ENCODE measurements at places on chromosomes 7 and 10.

- DNase-seq, result no peak
Measured at GRCh38 chr10:118594392-118595063, 920 bp downstream of the PRLHR start.

DNA sequence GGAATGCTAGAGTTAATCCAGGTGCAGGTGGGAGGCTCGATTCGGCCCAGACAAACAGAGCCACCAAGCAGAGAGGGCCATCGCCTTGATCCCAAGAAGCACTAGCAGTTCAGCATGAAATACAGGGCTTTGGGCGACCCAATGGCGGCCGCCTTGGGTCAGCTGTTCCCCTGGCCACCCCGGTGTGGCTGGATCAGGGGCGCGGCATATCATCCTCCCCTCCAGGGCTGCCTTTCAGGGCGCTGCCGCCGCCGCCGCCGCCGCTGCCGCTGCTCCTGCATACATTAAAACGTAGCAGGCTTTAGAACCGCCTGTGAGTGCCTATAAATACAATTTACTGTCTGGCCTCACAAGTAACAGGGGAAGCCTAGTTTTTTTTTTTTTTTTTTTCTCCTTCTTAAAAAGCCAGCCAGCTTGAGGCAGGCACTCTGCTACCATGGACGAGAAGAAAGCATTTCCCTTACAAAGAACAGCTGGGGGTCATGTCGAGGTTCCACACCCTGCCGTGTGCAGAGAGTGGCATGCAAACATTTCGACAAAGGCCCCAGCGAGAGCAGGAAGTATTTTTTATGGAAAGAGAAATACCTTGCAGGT, 57.7 kb upstream of the EFCAB10 start:
- DNase-seq, result no peak

- DNase-seq, result no peak
Measured at GRCh38 chr7:132347123-132347522, 229.1 kb downstream of the PLXNA4 start.

DNA sequence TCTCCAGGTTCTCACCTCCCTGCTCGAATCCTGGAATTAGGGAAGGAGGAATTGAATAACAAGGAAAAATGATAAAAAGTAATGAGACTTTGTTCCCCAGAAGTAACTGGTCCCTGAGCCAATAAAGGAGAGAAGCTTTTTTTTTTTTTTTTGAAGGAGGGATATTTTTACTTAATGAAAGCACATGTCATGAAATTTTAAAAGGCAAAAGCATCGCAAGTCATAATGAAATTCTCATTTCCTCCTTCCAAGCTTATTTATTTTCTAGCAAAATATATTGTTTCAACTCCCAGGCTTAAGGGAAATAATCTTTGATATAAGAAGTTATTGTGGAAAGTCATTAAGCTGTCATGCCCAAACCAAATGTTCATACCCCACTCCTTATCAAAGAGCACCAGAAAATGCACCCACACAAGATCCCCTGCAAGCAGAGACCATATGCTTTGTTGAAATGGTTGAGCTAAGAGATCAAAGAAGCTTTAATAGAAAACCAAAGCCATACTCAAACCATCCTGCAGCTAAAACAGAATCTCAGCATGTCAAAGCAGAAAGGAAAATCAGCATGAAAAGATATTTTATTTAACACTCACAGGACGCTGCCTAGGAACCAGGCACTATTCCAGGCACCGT, 16.7 kb upstream of the ABCC2 start:
- no peak for DNase-seq

DNA sequence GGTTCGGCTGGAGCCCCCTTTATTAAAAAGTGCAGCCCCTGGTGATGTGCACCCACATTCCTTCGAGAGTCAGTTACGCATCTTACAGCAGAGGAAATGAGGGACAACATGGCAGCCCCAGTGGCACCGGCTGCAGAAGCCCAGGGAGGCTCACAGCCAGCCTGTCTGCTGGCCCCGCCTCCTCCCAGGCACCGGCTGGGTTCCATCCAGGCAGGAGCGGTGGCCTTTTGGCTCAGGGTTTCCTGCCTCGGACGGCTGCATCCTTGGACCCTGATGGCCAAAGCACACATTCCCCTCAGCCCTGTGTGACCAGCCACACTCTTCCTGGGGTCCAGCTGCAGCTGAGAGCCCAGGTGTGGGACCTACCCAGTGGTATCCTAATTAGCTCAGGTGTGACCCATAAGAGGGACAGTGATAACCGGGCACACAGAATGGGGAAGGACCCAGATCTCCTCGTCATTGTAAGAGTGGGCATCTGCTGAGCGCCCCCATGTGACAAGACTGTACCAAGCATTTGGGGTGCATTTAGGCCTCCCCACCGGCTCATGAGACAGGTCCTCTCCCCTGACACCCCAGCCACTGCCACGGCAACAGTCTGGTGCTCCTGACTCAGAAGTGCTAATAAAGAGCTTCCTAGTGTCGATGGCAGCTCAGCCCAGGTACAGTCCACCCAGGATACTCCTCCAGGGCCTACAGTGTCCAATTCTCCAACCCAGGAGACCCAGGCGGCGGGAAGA, 63.3 kb upstream of the CHST15 start:
- DNase-seq, result no peak

DNA sequence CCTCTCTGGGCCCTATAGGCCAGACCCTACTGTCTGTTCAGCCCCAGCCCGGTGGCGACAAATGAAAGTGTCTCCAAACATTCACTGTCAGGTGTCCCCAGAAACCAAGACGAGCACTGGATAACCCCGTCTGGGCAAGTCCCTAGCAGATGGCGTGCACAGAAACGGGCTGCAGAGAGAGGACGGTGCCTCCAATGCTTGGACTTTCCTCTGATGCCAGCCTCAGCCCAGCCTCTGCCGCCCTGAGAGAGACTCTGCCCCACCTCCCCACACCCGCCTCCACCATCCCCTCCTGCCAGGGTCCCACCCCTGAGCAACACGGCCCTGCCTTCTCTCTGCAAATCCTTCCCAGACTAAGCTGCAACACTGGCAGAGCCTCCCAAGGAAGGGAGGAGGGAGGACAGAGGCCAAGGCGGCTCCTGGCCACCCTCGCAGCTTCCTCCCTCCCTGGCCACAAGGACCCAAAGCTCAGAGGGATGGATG, 7.4 kb upstream of the LFNG start:
- DNase-seq, result no peak

DNA sequence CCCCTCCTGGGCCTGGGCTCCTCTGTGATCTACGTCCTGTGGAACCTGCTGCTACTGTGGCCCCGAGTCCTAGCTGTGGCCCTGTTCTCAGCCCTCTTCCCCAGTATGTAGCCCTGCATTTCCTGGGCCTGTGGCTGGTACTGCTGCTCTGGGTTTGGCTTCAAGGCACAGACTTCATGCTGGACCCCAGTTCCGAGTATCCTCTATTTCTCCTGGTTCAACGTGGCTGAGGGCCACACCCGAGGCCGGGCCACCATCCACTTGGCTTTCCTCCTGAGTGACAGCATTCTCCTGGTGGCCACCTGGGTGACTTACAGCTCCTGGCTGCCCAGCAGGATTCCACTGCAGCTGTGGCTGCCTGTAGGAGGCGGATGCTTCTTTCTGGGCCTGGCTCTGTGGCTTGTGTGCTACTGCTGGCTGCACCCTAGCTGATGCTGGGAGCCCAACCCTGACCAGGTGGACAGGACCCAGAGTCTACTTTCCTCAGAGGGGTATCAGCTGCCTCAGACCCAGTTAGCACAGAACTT, 37.8 kb upstream of the MMD2 start:
- DNase-seq, result no peak

DNA sequence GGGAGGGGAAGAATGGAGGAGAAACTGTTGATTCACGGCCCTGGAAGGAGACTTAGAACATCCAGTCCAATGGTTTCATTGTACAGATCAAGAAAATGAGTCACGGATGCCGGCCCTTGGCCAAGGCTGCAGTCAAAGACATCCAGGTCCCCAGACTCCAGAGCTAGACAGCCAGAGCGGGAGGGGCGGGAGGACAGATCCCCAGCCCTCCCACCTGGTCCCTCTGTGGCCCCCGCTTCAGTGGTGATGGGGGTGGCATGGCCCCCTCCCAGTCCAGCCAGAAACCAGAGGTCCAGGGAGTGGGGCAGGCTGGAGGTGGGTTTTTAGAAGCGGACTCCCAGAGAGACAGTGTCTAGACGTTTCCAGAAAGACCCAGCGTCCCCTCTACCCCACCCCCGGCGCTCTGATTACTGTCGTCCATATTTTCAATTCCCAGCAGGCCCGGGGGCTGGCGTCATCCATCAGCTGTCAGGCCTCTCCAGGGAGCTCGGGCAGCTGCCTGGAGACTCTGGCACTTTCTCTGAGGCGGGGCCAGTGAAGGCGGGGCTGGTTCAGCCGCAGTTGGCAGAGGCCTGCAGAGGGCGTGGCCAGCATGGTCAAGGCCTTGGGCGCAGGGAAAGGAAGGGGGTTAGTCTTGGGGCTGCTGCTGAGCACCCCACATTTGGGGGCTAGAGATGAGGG, 8.0 kb upstream of the HSPB1 start:
- no peak for DNase-seq

GRCh38 chr10:61961278-61961677, 59.8 kb downstream of the ARID5B start:
- no peak for DNase-seq

- no peak for DNase-seq
Measured at GRCh38 chr7:108090791-108091460, 39.2 kb downstream of the LAMB4 start.

GRCh38 chr10:31458974-31459373, 140.0 kb downstream of the ZEB1 start:
- DNase-seq, result no peak

DNA sequence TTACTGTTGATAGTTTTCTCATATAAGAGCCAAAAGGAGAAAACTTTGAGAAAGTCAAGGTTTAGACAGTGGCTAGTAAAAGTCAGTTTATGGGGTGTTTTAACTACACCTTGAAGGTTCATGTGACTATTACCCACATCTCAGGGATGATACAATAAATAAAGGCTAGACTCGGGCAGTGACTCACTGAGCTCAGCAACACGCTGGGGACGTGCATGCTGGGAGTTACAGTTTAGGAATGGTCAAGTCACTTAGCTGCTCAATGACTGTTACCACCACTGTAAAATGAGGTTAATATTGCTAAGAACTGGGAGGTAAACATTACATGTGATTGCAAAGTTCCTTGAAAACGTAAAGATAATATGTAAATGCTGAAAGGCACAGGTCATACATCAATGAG, 1254.4 kb upstream of the PHF14 start:
- no peak for DNase-seq

DNA sequence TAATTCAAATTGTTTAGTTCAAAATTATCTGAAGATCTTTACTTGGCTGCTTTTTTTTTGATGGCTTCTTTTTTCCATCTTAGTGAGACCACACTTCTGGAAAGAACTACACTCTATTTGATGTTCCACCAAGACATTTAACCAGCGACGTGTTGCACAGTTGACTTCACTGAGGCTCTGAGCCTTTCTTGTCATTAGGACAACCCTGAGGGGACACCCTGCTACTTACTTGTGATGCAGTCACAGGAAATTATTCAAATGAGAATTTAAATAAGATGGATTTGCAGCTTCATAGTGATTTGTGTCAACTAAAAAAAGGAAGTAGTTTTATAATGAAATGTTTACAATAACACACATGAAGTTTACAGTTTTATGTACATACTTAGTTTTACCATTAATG, 25.6 kb upstream of the PIK3CG start:
- no peak for DNase-seq

DNA sequence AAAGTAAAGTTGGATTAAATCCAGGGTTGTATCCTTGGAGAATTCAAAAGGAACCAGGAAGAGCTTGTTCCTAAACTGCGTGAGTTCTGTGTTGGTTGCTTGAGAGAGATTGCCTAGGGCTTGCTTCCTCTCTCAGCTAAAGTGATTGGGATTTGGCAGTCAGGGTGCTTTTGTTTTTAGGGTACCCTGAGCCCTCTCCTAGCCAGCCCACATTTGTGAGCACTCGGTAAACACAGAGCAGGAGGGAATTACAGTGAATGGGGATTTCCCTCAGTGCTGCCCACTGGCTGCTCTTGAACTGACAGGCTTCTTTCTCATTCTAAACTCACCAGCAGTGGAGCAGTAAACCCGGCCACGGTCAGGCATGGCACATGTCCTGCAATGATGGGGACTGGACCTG, 146.9 kb downstream of the TPST1 start:
- DNase-seq, result no peak

- DNase-seq, result no peak
Measured at GRCh38 chr10:109203646-109204353, 719.5 kb downstream of the XPNPEP1 start.

- no peak for DNase-seq
Measured at GRCh38 chr7:52088008-52088901, 771.6 kb upstream of the COBL start.

GRCh38 chr10:450463-450862, 239.0 kb downstream of the DIP2C start:
- no peak for DNase-seq

DNA sequence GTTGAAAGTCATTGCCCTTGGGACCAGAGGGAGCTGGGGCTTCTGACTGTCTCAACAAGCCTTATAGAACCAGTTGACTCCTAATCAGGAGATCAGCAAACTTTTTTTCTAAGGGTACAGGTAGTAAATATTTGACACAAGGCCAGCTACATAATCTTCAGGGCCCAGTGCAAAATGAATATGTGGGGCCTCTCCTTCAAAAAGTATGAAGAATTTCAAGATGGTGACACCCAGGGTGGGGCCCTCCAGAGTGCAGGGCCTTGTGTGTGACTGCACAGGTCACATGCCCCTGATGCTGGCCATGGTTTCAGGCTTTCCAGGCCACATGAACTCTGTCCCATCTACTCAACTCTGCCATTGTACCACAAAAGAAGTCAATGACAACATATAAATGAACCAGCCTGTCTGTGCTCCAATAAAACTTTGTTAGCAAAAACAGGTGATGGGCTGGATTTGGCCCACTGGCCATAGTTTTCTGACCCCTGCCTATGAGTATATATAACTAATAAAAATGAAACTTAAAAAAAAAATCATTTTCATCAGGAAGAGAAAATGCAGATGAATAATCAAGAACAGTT, 6.1 kb downstream of the MMRN2 start:
- no peak for DNase-seq

DNA sequence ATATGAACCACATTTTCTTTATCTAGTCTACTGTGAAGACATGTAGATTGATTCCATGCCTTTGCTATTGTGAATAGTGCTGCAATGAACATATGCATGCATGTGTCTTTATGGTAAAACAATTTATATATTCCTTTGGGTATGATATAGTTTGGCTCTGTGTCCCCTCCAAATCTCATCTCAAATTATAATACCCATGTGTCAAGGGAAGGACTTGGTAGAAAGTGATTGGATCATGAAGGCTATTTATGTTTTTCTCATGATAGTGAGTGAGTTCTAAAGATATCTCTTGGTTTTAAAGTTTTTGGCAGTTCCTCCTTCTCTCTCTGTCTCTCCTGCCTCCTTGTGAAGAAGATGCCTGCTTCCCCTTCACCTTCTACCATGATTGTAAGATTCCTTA, 248.7 kb downstream of the GPR37 start:
- DNase-seq, result no peak

- DNase-seq, result no peak
Measured at GRCh38 chr7:155153676-155154075, 83.6 kb downstream of the HTR5A start.
